ENCODE measurements at places on chromosomes 3 and 15.

DNA sequence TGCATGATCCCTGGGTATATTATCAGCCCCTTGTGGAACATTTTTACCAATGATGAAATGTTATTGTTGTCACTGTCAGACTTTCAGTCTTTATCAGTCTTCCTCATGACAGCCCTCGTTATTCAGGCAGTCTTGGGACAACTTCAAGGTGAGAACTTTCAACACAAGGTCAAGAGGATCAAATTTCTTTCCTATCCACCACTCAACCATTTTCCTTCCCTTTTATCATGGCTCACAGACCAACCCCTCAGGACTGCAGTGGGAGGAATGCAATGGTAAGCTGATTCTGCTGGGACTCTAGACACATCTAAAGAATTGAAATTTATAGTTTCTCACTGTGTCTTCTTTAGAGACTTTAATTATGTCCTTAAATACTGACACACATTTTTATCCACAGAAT, 107.0 kb upstream of the LSAMP start:
- no peak for DNase-seq

DNA sequence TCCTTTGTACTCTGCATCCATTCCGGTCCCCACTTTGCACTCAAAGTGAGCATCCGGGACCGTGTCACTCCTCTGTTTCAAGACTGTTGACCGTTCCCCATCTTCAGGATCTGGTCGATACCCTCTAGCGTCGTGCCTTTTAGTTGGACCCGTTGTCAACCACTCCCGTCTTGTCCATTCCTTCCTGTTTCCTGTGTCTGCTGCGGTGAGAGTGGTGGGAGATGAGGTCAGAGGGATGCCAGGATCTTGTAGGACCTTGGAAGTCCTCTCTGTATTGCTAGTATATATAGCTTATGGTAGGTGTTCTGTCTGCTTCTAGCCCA, 624 bp downstream of the BRK1 start:
- DNase-seq: peak; percentile 61

DNA sequence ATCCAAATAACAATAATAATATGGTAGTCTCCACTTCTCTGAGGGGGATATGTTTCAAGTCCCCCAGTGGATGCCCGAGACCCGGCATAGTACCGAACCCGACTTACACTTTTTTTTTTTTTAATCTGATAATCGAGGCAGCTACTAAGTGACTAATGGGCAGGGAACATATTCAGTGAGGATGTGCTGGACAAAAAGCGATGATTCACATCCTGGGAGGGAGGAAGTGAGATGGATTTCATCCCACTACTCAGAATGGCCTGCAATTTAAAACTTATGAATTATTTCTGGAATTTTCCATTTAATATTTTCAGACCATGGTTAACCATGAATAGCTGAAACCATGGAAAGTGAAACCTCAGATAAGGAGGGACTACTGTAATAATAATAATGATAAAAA, 49.5 kb upstream of the SELENOK start:
- peak; percentile 64 for DNase-seq

DNA sequence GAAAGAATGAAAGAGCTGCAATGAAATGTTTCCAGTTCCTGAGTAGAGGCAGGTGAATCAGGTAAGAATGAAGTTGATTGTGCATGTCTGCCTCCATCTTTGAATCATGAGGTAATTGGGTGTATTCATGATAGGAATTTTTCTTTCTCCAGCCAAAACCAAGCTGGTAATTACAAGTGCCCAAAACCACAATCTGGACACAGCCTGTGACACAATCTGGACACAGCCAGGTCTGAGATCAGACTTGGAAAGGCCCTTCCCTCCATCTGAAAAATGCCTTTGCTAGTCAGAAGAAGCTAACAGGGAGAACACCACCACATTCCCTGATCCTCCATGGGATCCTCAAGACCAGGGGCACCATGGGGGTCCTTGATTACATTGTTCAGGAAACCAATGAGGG, 338.5 kb upstream of the THBS1 start:
- DNase-seq: peak; percentile 96

DNA sequence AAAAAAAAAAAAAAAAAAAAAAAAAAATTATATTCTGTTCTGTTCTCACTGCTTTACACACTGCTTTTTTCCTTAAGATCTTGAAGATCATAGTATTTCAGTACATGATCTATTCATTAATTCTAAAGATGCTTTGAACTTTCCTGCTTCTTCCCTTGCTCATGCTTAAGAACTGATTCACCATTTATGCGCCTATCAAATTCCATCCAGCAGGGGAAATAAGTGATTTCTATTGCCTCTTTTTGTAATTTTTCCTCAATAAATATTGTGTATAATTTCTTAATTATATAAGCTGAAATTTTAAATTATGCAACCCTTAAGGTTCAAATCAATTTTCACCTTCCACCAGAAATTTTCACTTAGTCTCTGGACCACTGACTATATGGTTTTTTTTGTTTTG, 10.6 kb downstream of the DENND6A start:
- peak; percentile 21 for DNase-seq

DNA sequence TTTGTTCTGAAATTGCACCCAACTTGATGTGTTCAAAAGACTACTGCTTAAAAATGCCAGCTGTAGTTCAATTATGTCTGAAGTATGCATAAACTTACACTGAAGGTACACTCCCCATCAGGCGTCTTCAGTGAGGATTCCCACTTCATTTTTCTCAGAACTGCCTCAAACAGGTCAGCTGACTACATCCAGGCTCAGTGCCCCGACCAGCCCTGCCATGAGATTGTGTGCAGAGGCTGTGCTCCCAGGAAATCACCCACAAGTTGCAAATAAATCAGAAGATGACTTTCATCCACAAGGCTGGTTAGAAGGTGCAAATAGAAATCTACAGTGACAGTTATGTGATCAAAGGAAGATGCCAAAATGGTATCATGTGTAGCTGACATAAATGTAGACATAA, 51.5 kb downstream of the CTNNB1 start:
- no peak for DNase-seq

DNA sequence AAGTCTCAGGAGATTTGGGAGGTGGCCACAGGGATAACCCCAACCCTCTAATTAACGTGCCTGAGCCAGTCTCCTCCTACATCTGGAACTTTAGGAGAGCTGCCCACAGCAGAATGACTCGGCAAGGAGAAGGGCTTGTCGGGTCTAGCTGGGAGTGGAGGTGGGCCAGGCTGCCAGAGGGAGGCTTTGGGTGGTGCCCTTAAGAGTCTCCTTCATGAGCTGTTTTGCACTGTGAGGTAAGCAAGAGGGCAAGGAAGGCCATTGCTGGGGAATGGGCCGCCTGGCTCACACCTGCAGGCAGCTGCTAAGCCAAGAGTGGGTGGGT, 3.6 kb upstream of the TNK2 start:
- DNase-seq: peak; percentile 63

DNA sequence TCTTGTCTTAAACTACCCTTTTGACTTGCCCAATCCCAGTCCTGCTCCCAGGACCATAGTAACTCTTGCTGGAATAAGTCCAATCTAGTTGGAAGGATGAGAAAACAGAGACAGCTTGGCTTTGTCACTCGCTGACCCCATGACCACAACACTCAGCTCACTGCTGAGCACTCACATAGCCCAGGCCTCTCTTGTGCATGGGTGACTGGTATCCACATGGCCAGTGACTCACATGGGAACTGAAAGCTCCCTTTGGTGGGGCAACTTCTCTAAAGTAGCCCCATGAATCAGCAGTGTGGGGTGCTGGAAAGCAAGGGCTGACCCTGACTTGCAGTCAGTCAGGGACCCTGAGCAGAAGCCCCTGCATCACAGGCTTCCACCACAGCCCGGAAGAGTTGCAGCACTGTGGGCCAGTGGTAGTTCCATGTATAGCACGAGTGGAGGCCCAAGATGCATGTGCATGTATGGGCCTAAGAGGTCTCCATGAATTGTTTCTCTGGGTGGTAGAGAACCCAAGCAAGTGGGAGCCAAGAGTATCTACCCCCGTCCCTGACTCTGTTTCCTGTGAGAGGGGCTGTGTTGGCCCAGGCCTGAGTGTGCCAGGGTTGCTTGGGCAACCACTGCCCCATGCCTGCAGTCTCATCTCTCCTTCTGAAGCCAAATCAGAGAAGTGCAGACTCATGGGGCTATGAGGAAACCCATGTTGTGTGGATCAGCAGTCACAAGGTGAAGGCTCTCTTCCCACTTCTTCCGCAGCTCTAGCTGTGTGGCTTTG, 62.1 kb upstream of the XCR1 start:
- peak; percentile 96 for DNase-seq

DNA sequence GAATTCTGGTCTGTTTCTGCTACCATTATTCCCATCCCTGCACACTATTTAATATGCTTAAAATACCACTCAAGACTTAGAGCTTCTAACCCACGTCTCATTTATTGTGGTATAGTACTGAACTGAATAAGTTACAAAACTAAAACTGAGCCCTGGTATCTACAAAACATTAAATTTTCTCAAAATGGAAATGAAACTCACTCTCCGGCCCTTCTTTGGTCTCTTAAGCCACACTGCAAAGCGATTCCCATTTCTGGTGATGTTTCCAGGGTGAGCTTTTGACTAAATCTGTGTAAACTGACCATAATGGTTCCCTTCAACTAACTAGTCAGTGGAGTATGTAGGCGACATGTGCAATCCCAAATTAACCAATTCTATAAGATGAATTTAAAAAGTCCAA, 18.6 kb downstream of the KPNA4 start:
- DNase-seq: no peak

DNA sequence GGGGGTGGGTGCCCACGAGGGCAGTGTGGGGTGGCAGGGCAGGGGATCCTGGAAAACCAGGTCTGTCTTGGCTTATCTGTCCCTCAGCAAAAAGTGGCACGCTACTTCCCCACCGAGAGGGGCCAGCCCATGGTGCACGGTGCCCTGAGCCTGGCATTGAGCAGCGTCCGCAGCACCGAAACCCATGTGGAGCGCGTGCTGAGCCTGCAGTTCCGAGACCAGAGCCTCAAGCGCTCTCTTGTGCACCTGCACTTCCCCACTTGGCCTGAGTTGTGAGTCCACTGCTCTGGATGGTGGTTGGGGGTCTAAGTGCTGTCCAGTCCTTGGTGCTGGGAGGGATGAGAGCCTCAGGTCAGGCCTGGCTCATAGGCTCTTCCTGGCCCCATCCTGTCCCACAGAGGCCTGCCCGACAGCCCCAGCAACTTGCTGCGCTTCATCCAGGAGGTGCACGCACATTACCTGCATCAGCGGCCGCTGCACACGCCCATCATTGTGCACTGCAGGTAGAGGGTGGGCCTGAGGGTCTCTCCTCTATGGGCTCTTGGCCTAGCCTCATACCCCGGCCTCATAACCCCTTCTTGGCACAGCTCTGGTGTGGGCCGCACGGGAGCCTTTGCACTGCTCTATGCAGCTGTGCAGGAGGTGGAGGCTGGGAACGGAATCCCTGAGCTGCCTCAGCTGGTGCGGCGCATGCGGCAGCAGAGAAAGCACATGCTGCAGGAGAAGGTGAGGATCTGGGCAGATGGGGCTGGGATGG, 31.1 kb downstream of the PTPN23 start:
- DNase-seq: no peak

- DNase-seq: peak; percentile 32
Measured at GRCh38 chr3:177622520-177622919, 425.2 kb upstream of the TBL1XR1 start.

GRCh38 chr3:38210141-38210757, 44.9 kb downstream of the OXSR1 start:
- DNase-seq: no peak

DNA sequence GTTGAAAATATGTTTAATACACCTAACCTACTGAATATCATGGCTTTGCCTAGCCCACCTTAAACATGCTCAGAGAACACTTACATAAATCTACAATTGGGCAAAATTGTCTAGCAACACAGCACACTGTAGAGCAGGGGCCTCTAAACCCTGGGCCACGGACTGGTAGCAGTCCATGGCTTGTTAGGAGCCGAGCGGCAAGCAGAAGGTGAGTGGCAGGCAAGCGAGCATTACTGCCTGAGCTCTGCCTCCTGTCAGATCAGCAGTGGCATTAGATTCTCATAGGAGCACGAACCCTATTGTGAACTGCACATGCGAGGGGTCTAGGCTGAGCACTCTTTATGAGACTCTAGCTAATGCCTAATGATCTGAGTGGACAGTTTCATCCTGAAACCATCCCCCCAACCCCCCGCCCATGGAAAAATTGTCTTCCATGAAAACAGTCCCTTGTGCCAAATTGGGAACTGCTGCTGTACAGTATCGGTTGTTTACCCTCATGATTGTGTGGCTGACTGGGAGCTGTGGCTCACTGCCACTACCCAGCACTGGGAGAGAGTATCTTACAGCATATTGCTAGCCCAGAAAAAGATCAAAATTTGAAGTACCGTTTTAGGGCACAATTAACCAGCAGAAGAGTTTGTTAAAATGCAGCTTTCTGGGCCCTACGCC, 26.1 kb downstream of the CMSS1 start:
- DNase-seq: no peak

DNA sequence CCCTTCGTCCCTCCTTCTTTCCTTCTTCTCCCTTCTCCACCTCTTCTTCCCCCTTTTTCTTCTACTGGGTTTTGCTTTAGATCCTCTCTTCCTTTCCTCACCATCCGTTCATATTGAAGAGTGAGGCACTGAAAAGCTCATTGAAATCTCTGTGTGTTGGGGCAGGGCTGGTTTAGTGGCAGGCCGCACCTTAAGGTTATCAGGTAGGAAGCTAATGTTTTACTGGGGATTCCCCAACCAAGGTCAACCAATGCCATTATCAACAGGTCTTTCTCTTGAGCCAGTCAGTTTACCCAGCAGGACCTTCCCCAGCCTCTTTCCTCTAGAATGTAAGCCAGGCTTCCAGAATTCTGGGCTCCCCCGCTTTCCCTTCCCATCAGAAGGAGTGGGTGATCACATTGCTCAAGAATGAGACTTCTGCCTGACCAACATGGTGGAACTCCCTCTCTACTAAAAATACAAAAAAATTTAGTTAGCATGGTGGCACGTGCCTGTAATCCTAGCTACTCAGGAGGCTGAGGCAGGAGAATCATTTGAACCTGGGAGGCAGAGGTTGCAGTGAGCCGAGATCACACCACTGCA, 11.5 kb upstream of the VPS8 start:
- DNase-seq: peak; percentile 16

GRCh38 chr3:60009931-60010478, 960.2 kb upstream of the CFAP20DC start:
- no peak for DNase-seq

DNA sequence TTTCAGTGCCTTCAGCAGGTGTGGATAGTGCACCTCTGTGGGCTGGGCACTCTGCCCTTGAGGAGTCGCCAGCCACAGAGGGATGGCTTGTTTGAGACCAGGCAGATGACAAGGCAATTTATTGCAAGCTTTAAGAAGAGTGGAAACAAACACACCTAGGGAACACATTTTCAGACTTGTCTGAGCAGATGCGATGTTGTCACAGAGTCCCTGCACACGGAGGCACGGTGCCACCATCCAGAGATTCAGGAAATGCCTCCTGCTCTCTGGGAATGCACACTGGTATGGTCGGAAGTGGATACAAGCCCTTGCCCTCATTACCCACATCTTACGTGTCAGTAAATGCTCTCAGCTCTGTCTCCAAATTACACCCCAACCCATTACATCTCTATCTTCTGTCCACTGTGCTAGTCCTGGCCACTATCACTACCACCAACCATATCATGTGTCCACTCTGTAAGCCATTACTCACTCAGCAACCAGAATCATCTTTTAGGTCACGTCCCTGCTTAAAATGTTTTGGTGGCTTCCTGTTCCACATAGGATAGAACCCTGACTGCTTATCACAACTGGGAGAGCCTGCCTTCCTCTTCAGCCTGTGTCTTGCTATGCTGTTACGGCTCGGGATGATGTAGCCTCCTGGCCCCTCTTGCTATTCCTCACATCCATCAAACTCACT, 196.9 kb downstream of the SLCO3A1 start:
- DNase-seq: no peak

Data from M059J (cell line).